ENCODE measurements at places on chromosomes 2 and 18. TPM values are rescaled to one million over a fixed set of nuclear protein-coding genes. Genes with fewer than 3 reads are reported as not detected.

CHRND gene
- not detected for total RNA-seq

RESP18 gene
- not detected for total RNA-seq

RETSAT gene
- total RNA-seq: 62.1 TPM

ASPRV1 gene
- 0.49 TPM for total RNA-seq

DOK6 gene
- 1.2 TPM for total RNA-seq

PRPF40A gene
- 74.6 TPM for total RNA-seq

CENPA gene
- not detected for total RNA-seq

GALR1 gene
- total RNA-seq: 0.98 TPM

C2orf78 gene
- not detected for total RNA-seq

RAX gene
- not detected for total RNA-seq

RGPD5 gene
- 40.0 TPM for total RNA-seq

VWC2L gene
- total RNA-seq: not detected

TMEM200C gene
- under 0.01 TPM for total RNA-seq

VWA3B gene
- total RNA-seq: not detected

- H3K27me3 ChIP-seq: no peaks in the 10 kb centered on the region
- H3K4me1 ChIP-seq: no peaks in the 10 kb centered on the region
- H3K36me3 ChIP-seq: no peaks in the 10 kb centered on the region
- H3K27ac ChIP-seq: no peak overlapping the region
Measured at GRCh38 chr2:20766798-20767644, 55.9 kb downstream of the LDAH start.

GRCh38 chr2:96142217-96143113 is 2.8 kb downstream of the DUSP2 start:
- no peaks in the 10 kb centered on the region for H3K27me3 ChIP-seq
- no peak for DNase-seq
- H3K27ac ChIP-seq: no peak overlapping the region
- H3K4me3 ChIP-seq: no peak overlapping the region
- H3K4me1 ChIP-seq: peaks cover 22% of the 10 kb centered on the region

GRCh38 chr2:238428866-238429265 is 2.1 kb downstream of the ASB1 start:
- H3K4me3 ChIP-seq: no peak overlapping the region
- H3K36me3 ChIP-seq: no peaks in the 10 kb centered on the region
- H3K4me1 ChIP-seq: peaks cover 38% of the 10 kb centered on the region
- no peak for DNase-seq
- no peaks in the 10 kb centered on the region for H3K27me3 ChIP-seq
- no peak overlapping the region for H3K27ac ChIP-seq

GRCh38 chr2:36820942-36821605 is 124.6 kb downstream of the VIT start:
- H3K27ac ChIP-seq: no peak overlapping the region
- no peaks in the 10 kb centered on the region for H3K36me3 ChIP-seq
- no peak for DNase-seq
- no peaks in the 10 kb centered on the region for H3K4me1 ChIP-seq
- H3K27me3 ChIP-seq: no peaks in the 10 kb centered on the region
- no peak overlapping the region for H3K4me3 ChIP-seq

DNA sequence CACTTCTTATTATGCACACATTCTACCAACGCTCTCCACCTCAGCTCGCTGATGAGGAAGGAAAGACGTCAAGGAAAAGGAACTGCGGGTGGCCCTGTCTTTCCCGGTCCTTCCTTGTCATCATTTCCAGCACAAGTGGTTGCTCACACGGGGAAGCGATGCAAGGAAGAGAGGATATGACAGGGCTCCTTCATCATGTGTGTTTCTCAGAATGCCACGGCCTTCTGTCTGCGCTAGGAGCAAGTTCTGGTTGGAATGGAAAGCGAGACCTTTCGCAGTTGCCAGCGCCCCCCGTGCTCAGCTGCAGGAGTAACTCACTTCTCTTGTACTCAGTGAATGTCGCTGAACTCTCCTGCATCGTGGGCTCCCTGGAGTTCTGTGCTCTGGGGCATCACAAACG is 191.8 kb upstream of the GLI2 start:
- H3K27ac ChIP-seq: no peak overlapping the region
- no peak overlapping the region for H3K4me3 ChIP-seq

DNA sequence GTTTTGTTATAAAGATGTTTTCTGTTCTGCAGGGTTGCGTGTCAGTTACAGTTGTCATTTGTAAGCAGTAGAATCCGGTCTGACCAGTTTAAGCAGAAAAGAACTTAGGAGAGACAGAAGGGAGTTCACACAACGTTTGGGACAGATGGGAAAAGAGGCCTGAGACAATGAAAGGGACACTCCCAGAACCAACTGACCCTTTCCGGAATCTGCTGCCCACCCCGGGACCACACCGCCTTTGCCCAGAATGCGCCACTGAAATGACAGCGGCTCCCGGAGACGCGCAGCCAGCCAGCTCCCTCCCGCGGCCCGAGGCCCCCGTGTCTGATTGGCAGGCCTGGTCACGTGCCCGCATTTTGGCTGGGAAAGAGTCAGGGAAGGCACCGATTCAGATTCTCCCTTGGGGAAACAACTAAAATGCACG is 244.6 kb downstream of the BCL2 start:
- peaks cover 5% of the 10 kb centered on the region for H3K4me1 ChIP-seq
- no peak for DNase-seq
- H3K36me3 ChIP-seq: no peaks in the 10 kb centered on the region
- H3K27me3 ChIP-seq: no peaks in the 10 kb centered on the region
- H3K27ac ChIP-seq: peak overlapping the region; percentile 63

GRCh38 chr2:6692056-6692455 is 173.7 kb downstream of the CMPK2 start:
- no peak overlapping the region for H3K27ac ChIP-seq
- DNase-seq: no peak
- no peaks in the 10 kb centered on the region for H3K27me3 ChIP-seq
- no peaks in the 10 kb centered on the region for H3K36me3 ChIP-seq
- no peak overlapping the region for H3K4me3 ChIP-seq

DNA sequence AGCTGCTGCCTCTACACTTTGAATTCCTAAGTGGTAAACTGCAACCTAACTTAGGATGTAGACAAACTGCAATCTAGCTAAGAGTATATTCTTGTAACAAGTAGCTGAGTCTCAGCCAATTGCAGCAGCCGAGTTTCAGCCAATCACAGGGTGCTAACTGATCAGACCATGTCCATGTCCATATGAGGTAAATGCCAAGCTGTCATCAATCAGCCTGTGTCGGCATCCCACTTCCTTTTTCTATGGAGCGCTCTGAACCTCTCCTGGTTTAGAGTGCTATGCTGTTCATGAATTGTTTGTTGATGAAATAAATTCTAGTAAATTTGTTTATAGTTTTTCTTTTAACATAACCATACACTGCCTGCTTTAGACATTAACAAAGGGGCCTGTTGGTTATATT is 408.8 kb downstream of the NBAS start:
- H3K4me3 ChIP-seq: no peak overlapping the region
- no peaks in the 10 kb centered on the region for H3K27me3 ChIP-seq
- no peaks in the 10 kb centered on the region for H3K36me3 ChIP-seq
- DNase-seq: no peak
- no peaks in the 10 kb centered on the region for H3K4me1 ChIP-seq
- no peak overlapping the region for H3K27ac ChIP-seq

DNA sequence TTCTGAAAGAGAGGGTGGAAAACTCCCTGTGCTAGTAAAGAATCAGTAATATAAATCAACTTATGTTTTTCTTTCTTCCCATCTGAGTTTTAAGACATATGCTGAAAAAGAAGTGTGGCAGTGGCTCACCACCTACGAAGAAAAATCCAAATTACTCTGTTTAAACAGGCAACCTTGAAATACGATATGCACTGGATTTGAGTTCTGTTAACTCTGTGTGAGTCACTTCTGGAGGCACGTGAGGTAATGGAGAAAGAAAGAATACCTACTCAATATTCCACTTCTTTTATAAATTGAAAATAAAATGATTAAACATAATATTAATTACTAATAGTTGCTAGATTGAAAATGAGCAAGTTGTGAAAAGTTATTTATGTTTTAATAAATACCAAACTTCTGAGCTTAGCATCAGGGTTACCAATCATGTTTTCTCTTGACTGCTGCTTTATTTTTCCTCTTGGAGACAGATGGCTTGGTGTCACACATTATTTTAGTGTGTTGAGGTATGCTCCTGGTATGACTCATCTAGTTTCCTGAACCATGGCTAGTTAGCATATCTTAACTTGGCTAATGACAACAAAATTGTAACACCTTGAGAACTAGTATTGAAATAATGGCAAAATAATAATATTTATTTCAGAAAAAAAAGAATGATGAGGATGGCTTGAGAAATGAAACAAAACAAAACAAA is 1705.5 kb upstream of the PIK3C3 start:
- no peak overlapping the region for H3K4me3 ChIP-seq
- DNase-seq: no peak
- no peaks in the 10 kb centered on the region for H3K36me3 ChIP-seq

DNA sequence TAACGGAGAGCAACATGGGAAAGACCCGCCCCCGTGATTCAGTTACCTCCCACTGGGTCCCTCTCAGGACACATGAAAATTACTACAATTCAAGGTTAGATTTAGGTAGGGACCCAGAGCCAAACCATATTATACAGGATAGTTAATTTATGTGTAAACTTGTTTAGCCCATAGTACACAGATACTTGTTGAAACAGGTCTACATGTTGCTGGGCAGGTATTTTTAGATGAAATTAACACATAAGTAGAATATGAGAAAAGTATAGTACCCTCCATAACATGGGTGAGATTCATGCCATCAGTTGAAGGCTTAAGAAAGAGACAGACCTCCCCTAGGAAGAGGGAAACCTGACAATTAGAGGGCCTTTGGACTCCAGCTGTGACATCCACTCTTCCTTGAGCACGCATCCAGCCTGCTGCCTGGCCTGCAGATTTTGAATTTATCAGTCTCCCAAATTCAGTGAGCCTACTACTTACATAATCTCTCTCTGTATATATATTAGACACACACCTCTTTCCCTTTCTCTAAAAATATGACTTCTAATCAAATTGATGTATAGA is 463.5 kb upstream of the NETO1 start:
- H3K27me3 ChIP-seq: no peaks in the 10 kb centered on the region
- DNase-seq: no peak
- no peak overlapping the region for H3K4me3 ChIP-seq
- H3K27ac ChIP-seq: no peak overlapping the region
- H3K36me3 ChIP-seq: no peaks in the 10 kb centered on the region
- H3K4me1 ChIP-seq: no peaks in the 10 kb centered on the region

- no peaks in the 10 kb centered on the region for H3K27me3 ChIP-seq
- H3K4me3 ChIP-seq: no peak overlapping the region
- no peak overlapping the region for H3K27ac ChIP-seq
- H3K4me1 ChIP-seq: no peaks in the 10 kb centered on the region
Measured at GRCh38 chr18:59083136-59083818, 56.4 kb upstream of the SEC11C start.

- peak; percentile 97 for DNase-seq
- no peaks in the 10 kb centered on the region for H3K36me3 ChIP-seq
- H3K4me3 ChIP-seq: no peak overlapping the region
- peak overlapping the region; percentile 89 for H3K27ac ChIP-seq
Measured at GRCh38 chr2:229445019-229445418, 173.9 kb upstream of the PID1 start.

- no peaks in the 10 kb centered on the region for H3K4me1 ChIP-seq
- H3K4me3 ChIP-seq: no peak overlapping the region
- no peak for DNase-seq
- no peak overlapping the region for H3K27ac ChIP-seq
- no peaks in the 10 kb centered on the region for H3K27me3 ChIP-seq
Measured at GRCh38 chr18:54612237-54612636, 21.2 kb downstream of the DYNAP start.

DNA sequence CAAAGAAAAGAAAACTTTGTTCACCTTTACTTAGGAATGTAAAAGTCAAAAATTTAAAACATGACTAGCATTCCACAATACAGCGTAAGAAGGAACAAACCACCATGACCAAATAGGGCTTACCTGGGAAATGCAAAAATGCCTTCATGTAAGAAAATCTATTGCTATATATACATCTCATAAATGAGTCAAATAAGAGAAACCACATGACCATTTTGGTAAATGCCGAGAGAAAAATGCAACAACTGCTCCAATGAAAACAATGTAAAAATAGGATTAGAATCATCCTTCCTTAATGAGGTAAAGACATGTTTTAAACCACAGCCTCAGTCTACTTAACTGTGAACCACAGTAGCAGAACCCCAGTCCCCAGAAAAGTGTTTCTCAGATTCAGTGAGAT is 49.4 kb downstream of the TGOLN2 start:
- H3K27me3 ChIP-seq: no peaks in the 10 kb centered on the region
- H3K4me3 ChIP-seq: no peak overlapping the region
- DNase-seq: no peak
- H3K4me1 ChIP-seq: peaks cover 55% of the 10 kb centered on the region
- H3K27ac ChIP-seq: peak overlapping the region; percentile 72
- no peaks in the 10 kb centered on the region for H3K36me3 ChIP-seq

- no peaks in the 10 kb centered on the region for H3K36me3 ChIP-seq
- H3K27me3 ChIP-seq: no peaks in the 10 kb centered on the region
- H3K27ac ChIP-seq: no peak overlapping the region
- no peak for DNase-seq
- peaks cover 10% of the 10 kb centered on the region for H3K4me1 ChIP-seq
- H3K4me3 ChIP-seq: no peak overlapping the region
Measured at GRCh38 chr18:78072375-78072774, 822.7 kb downstream of the GALR1 start.

GRCh38 chr18:13455471-13455870 is 236.9 kb downstream of the LDLRAD4 start:
- no peak for DNase-seq
- no peaks in the 10 kb centered on the region for H3K27me3 ChIP-seq
- H3K27ac ChIP-seq: no peak overlapping the region
- no peak overlapping the region for H3K4me3 ChIP-seq
- no peaks in the 10 kb centered on the region for H3K36me3 ChIP-seq

DNA sequence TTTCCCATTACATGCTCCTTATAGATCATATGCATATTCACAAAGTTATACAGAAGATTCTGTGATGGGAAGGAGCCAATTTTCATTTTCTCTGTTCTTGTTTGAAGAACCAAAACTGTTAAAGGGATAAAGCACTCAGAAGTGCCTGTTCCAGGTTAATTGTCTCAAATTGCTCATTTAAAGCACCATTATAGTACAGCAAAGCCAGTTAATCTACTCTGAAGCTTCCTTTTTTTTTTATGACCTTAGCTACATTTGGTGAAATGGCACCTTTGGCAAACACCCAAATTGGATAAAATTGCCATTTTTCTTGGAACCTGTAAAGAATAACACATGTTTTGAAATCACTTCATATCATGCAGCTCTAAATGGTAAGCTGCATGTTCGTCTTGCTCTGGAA is 1092.3 kb downstream of the BCL11A start:
- no peak overlapping the region for H3K27ac ChIP-seq
- no peak for DNase-seq
- no peaks in the 10 kb centered on the region for H3K27me3 ChIP-seq
- H3K4me3 ChIP-seq: no peak overlapping the region

DNA sequence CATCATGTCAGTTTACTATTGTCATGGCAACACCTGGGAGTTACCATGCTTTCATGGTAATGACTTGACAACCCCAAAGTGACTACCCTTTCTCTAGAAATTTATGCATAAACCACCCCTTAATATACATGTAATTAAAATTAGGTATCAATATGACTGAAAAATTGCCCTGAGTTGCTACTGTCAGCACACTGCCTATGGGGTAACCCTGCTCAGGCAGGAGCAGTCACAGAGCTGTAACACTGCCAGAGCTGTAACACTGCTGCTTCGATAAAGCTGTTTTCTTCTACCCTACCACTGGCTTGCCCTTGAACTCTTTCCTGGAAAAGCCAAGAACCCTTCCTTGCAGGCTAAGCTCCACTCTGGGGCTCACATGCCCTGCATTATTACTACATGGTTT is 95.5 kb upstream of the SYT4 start:
- no peak overlapping the region for H3K27ac ChIP-seq
- H3K4me1 ChIP-seq: no peaks in the 10 kb centered on the region
- no peaks in the 10 kb centered on the region for H3K36me3 ChIP-seq
- DNase-seq: no peak
- no peaks in the 10 kb centered on the region for H3K27me3 ChIP-seq

GRCh38 chr2:43568228-43568627 is 27.6 kb downstream of the THADA start:
- no peak overlapping the region for H3K27ac ChIP-seq
- H3K4me1 ChIP-seq: no peaks in the 10 kb centered on the region
